CD8-positive, alpha-beta memory T cell (primary cell): ENCODE measurements at places on chromosomes 7 and 10. TPM values are rescaled to one million over a fixed set of nuclear protein-coding genes. Genes with fewer than 3 reads are reported as not detected.

Gene FKBP9
- not detected for polyA plus RNA-seq

Gene ALDH18A1
- polyA plus RNA-seq = 66.9 TPM

Gene HYAL4
- polyA plus RNA-seq = not detected

Gene ITIH5
- not detected for polyA plus RNA-seq

Gene TSPAN12
- not detected for polyA plus RNA-seq

Gene RTKN2
- 1.9 TPM for polyA plus RNA-seq

Gene MOGAT3
- not detected for polyA plus RNA-seq

Gene TAF6
- 39.8 TPM for polyA plus RNA-seq

Gene TRIM50
- polyA plus RNA-seq = not detected

Gene TMEM225B
- 1.5 TPM for polyA plus RNA-seq

Gene ADARB2
- polyA plus RNA-seq = not detected

Gene AGBL3
- 0.10 TPM for polyA plus RNA-seq

Gene HMX2
- not detected for polyA plus RNA-seq

Gene PRSS2
- polyA plus RNA-seq = not detected

Gene SPDYE11
- 0.16 TPM for polyA plus RNA-seq

Gene FAM131B
- 1.6 TPM for polyA plus RNA-seq

Gene POLR2J2
- polyA plus RNA-seq = 5.3 TPM

Gene RASSF4
- 0.85 TPM for polyA plus RNA-seq

Gene CACNB2
- 0.14 TPM for polyA plus RNA-seq

Gene EN2
- not detected for polyA plus RNA-seq

Gene PPP1R3C
- polyA plus RNA-seq = not detected

Gene NPFFR1
- not detected for polyA plus RNA-seq

Gene CTTNBP2
- polyA plus RNA-seq = not detected

Gene ATG9B
- 15.4 TPM for polyA plus RNA-seq

Gene DIP2C
- 1.1 TPM for polyA plus RNA-seq

Gene C7orf33
- not detected for polyA plus RNA-seq

Gene IRF5
- polyA plus RNA-seq = 15.2 TPM

Gene CRPPA
- 0.32 TPM for polyA plus RNA-seq

Gene IGFBP3
- polyA plus RNA-seq = 11.1 TPM

Gene HOXA4
- 0.20 TPM for polyA plus RNA-seq

Gene TMUB1
- 69.7 TPM for polyA plus RNA-seq

Gene KEL
- not detected for polyA plus RNA-seq
